ENCODE measurements at places on chromosomes 7 and 10.
A peak's percentile ranks its signal among the peaks of the same experiment; 100 is the strongest.

DNA sequence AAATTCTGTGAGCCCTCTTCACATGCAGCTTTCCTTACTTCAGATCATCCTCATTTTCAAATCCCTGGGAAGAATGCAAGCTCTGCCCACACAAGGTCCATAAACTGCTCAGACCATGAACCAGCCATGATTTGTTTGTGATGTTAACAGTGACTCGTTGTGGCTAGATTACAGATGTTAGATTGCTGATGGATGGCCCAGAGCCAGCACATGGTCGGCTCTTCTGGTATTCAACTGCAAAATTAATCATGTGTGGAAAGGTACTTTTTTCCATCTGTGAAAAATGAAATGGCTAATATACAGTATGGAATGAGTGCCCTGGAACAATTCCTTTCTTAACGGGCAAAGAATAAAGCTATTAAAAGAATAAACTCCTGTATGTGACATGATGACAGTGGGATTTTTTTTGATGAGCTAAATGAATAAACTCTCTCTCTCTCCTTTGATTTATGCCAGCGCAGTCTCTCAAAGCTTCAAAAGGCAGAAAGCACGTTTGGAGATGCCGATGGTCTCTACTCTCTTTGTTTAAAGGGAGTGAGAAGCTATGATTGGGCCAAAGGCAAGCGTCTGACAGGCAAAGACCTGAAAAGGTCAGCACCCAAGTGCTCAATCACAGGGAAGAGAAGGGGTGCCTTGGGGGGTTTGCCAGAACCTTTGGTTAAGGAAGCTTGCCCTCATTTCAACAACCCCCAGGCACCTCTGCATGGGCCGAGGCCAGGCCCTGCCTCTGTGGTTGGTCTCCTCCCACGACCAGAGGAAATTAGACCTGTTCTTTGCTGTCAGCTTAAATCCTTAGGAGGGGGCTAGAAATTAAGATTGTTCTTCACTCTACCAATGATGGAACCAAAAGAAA lies 444.0 kb upstream of the NFE2L3 start:
- DNase-seq, result no peak

DNA sequence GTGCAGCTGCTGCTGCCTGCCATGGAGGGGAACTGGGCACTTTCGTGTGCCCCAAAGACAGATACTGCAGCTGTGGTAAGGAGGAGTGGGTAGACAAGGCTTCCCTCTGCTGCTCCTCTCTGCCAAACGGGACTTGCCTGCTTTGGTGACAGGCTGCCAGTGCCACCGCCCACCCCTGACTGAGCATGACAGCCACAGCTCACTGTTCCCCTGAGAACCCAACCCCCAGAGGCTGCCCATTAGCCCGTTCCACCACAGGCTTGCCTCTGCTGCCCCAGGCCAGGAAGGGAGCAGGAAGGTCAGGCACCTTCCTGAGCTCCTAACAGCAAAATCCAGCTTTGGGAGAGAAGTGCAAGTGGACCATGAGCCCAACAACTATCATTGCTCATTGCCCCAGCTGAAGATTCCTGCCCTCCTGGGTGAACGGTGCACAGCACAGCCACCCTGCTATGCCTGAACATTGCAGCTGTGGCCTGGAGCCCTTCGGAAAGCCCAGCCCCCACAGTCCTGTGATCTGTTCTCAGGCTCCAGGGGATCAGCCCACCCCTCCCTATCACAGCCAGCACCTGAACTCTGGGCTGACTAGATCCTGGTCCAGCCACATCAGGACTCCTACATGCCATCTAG lies 58.7 kb upstream of the ANTXRL start:
- DNase-seq, result no peak

- DNase-seq, result no peak
Measured at GRCh38 chr10:7251696-7252465, 159.0 kb downstream of the SFMBT2 start.

DNA sequence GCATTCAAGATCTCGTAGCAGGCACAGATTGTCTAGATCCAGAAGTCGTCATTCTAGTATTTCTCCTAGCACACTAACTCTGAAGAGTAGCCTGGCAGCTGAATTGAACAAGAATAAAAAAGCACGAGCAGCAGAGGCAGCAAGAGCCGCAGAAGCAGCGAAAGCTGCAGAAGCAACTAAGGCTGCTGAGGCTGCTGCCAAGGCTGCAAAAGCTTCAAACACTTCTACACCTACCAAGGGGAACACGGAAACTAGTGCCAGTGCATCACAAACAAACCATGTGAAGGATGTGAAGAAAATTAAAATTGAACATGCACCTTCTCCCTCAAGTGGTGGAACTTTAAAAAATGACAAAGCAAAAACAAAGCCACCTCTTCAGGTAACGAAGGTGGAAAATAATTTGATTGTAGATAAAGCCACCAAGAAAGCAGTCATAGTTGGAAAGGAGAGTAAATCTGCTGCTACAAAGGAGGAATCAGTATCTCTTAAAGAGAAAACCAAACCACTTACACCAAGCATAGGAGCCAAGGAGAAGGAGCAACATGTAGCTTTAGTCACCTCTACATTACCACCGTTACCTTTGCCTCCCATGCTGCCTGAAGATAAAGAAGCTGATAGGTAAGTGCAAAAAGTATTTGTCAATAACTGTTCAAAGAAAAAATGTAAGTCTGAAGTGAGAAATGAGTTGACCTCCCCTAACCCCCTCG lies 37.7 kb downstream of the CDK13 start:
- no peak for DNase-seq

- DNase-seq, result no peak
Measured at GRCh38 chr7:141525973-141526514, 25.2 kb upstream of the AGK start.

DNA sequence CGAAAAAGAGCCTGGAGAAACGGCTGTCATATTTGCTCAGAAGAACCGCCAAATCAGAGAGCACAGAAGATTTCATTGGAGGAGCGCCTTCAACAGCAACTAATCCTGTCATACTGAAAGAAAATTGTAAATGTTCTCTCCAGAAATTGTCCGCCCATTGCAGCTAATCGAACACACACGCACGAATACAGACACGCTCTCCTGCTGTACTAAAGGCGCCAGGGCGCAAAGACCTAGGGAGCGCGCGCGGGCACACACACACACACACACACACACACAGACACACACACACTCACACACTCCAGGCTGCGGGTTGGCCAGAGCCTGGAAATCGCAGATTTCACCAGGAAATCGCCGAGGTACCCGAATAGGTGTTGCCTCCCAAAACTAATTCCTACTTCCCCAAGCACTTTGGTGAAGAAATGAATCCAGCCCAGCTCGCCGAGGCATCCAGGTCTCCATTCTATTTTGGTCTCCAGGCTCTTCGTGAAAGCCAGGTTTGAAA lies at the start of gene CHRM2:
TSS of gene CHRM2 (plus strand) at position 157 of the 505 bp plus-strand sequence. CDS start 146,214 bp downstream, outside the sequence.
- DNase-seq, result no peak

- no peak for DNase-seq
Measured at GRCh38 chr10:90399782-90400181, 458.1 kb downstream of the HTR7 start.

GRCh38 chr7:35906191-35906908 lies 105.5 kb downstream of the SEPTIN7 start:
- DNase-seq, result no peak

DNA sequence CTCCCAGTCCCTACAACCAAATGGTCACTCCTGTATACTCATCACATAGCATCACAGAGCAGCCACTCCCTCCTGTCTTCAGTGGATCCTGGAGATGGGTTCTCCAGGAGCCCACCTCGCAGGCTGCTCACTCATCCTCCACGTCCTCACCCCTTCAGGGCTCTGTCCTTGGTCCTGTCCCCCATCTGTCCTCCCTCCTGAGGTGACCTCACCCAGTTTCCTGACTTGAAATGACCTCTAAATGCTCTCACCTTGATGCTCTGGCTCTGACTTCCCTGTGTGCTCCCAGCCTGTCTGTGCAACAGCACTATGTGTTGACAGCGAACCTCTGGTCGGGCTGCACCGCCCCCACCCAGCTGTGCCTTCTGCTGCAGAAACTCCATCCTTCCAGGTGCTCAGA lies 2.1 kb upstream of the PPP2R2D start:
- DNase-seq, result no peak

- DNase-seq, result no peak
Measured at GRCh38 chr7:3937146-3937545, 636.1 kb downstream of the SDK1 start.

GRCh38 chr10:119480667-119481066 lies 61.9 kb downstream of the RGS10 start:
- DNase-seq, result no peak

- no peak for DNase-seq
Measured at GRCh38 chr7:108308903-108309302, 147.3 kb downstream of the NRCAM start.

DNA sequence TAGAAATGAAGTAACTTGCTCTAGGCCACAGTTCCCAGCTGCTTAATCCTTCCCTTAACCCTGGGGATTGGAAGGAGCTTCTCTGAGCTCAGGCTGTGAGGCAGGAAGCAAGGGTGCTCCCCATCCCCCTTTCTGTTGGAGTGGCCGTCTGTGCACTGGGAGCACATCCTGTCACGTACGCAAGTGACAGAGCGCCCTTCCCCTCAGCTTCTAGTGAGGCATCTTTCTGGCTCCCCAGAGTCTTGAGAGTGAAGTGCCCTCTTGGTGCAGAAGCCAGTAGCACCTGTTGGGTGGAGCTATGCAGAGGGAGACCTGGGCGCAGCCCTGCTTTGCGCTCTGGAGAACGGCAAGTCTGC lies 47.8 kb downstream of the SHH start:
- peak; percentile 36 for DNase-seq

DNA sequence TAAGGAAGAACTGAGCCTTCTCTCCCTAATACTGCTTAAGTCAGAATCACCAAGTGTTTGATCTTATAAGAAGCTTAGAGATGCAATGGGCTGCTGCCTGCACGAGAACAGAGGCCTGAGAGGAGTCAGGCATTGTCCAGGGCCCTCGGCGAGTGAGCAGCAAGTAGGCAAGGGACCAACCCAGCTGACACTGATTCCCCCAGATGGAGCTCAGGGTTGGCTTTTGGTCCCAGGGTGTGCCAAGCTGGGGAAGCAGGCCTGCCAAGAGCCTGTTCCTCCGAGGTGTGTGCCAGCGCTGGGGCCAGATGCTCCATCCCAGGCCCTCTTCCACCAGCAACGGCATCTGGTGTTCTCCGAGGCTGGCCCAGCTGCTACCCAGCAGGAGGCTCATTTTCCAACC lies 222.0 kb upstream of the ZMIZ1 start:
- DNase-seq, result no peak

DNA sequence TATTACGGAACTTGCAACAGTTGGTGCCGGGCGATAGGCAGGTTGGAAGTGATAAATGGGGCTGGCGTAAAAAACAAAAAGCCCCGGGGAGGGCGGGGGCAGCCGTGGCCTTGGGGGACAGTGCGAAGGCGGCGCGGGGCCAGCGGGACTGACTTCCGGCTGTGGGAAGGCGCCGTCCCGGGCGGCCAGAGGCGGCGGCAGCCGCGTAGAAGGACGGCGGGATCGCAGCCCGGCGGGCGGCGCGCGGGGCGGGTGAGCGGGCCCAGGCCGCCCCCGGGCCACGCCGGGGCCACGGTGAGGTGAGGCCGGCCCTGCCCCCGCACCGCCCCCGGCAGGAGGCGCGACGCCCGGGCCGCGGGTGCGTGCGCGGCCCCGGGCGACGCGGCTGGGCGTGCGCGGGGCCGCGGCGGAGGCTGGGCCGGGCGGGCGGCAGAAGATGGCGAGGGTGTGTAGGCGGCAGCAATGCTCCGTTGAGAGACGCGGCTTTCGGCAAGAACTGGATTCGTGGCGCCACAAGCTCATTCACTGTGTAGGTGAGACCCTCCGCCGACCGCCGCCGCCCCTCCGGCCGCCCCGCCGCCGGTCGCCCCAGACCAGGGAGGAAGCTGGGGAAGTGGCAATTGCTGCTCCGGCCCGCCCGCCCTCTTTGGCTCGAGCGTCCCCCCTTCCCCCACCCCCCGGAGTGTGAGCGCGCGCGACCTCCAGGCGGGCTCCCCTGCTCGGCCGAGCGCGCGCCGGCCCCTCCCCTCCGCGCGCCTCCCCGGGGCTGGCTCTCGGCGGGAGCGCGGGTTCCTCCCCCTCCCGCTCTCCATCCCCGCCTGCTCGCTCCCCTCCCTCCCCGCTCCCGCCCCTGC lies at the start of gene LCOR:
TSS of gene LCOR (plus strand) at position 432 of the 854 bp plus-strand sequence. CDS start 116,760 bp downstream, outside the sequence.
- DNase-seq, result peak; percentile 12

GRCh38 chr10:132834891-132835847 lies 49.2 kb upstream of the NKX6-2 start:
- no peak for DNase-seq

DNA sequence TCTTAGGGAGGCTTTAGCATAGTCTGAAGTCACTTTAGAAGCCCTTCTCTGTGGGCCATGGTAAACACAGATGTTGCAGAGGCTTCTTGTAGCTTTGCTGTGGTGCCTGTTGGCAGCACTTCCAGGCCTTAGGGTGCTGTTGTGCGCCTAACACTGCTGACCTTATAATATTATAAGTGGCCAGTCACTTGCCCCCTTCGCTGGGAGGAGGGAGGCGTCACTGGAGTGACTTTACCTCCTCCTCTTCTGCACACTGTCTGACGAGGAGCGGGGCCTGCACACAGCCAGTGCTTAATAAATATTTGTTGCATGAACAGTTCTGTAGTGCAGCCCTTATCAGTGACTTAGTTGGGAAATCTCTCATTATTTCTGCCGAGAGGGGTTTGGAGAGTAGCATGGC lies 63.3 kb downstream of the WDR37 start:
- DNase-seq, result no peak

- DNase-seq, result no peak
Measured at GRCh38 chr10:36779238-36779846, 346.1 kb upstream of the ANKRD30A start.

DNA sequence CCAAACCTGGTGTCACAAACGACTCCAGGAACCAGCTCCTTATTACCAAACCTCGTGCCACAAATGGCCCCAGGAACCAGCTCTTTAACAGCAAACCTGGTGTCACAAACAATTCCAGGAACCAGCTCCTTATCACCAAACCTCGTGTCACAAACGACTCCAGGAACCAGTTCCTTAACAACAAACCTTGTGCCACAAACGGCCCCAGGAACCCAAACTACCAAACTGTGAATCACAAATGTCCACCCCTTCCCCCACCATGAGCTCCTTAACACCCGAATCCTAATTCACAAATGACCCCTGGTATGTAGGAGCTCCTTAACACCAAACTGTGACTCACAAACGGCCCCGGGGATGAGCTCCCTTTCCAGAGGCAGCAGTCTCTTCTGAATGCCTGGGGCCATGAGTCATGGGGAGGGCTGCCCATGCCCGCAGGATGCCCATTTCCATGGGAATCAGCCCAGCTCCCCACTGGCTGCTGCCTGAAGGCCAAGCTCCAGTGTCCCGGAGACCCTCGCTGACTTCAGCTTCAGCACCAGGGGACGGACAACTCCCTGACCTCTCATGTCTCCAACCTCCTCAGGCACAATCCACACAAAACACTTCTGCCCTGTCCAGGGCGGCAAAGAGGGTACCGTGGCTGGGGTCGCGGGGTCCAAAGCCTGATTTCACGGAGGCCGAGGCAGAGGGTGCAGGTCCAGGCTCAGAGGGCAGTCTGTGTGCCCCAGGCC lies 213.1 kb downstream of the ELFN1 start:
- no peak for DNase-seq

- DNase-seq, result no peak
Measured at GRCh38 chr10:132332433-132332754, 401 bp downstream of the LRRC27 start.

GRCh38 chr10:86963341-86963919 lies 4.9 kb upstream of the ADIRF start:
- no peak for DNase-seq

Measured in NCI-H1436 treated with DMSO at 0.1 percent for 48 hours (cell line).